ENCODE measurements at places on chromosomes 12 and 14.
A peak's percentile ranks its signal among the peaks of the same experiment; 100 is the strongest.

DNA sequence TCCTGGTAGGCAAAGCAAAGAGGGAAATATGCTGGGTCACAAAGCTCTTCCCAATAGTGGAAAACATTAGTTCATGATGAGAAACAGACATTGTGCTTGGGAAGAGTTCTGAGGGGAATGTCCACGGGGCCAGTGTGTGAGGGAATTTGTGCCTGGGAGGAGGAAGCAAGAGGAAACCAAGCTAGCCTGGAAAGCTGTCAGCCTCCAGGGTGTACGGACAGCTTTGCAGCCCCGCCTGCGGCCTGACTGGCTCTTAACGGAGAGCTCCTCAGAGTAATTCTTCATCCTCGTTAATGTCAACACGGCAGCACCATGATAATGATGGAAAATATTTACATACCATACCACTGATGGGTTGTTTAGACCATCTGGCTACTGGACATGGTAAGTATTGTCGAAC, 32.4 kb downstream of the PITPNM2 start:
- peaks cover 98% of the 10 kb centered on the region for H3K4me1 ChIP-seq
- no peak for DNase-seq
- no peaks in the 10 kb centered on the region for H3K27me3 ChIP-seq
- no peak overlapping the region for H3K27ac ChIP-seq
- H3K4me3 ChIP-seq: no peak overlapping the region

- peaks cover 32% of the 10 kb centered on the region for H3K36me3 ChIP-seq
- peak overlapping the region; percentile 71 for H3K27ac ChIP-seq
- peak overlapping the region; percentile 69 for H3K4me3 ChIP-seq
- H3K4me1 ChIP-seq: peaks cover 26% of the 10 kb centered on the region
- DNase-seq: no peak
Measured at GRCh38 chr12:132827763-132828703, 636 bp downstream of the GOLGA3 start.

- no peak overlapping the region for H3K27ac ChIP-seq
- no peaks in the 10 kb centered on the region for H3K4me1 ChIP-seq
- peaks cover 88% of the 10 kb centered on the region for H3K27me3 ChIP-seq
- H3K4me3 ChIP-seq: no peak overlapping the region
- no peaks in the 10 kb centered on the region for H3K36me3 ChIP-seq
- no peak for DNase-seq
Measured at GRCh38 chr14:36583242-36583892, 953 bp upstream of the NKX2-8 start.

DNA sequence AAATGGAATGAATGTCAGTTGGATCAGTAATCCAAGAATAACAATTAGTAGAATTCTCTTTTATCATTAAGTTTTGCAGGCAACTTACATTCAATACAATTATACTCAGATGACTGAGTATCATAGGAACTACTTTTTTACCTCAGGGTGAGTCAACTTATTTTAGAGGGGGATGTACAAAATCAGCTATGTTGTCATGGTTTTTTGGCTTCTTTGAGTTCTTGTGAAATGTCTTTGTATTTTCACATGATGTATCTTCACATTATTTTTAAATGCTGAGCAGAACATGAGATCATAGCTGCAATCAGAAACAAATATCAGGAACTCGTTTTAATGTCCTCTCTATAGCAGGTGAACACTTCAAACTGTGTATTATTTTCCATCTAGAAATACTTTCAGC, 65.3 kb upstream of the PTPRR start:
- H3K4me1 ChIP-seq: no peaks in the 10 kb centered on the region
- no peaks in the 10 kb centered on the region for H3K36me3 ChIP-seq
- H3K27me3 ChIP-seq: no peaks in the 10 kb centered on the region
- no peak overlapping the region for H3K4me3 ChIP-seq

GRCh38 chr12:110590806-110591326, 7.7 kb upstream of the PPTC7 start:
- H3K4me1 ChIP-seq: peaks cover 12% of the 10 kb centered on the region
- H3K27ac ChIP-seq: peak overlapping the region; percentile 52
- DNase-seq: no peak
- H3K27me3 ChIP-seq: no peaks in the 10 kb centered on the region
- no peak overlapping the region for H3K4me3 ChIP-seq

GRCh38 chr12:56772625-56773024, 9.5 kb downstream of the HSD17B6 start:
- no peaks in the 10 kb centered on the region for H3K27me3 ChIP-seq
- DNase-seq: no peak
- H3K27ac ChIP-seq: no peak overlapping the region
- H3K4me1 ChIP-seq: no peaks in the 10 kb centered on the region
- no peak overlapping the region for H3K4me3 ChIP-seq
- H3K36me3 ChIP-seq: no peaks in the 10 kb centered on the region

DNA sequence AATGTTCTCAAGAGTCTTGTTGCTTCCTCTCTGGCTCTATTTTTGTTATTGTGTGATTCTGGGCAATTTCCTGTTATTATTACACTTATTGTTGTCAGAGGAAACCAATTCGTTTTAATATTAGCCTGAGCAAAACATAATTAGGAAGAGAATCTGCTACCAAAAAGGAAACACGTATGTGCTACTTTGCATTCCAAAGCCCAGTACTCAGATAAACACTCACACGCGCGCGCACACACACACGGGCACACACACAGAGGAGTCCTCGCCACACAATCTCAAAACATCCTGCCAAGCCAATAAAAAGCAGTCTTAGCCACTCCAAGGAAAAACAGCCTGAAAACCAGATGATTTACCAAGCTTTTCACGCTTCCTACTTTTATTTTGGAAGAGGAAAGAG, 400.7 kb downstream of the NUAK1 start:
- H3K4me1 ChIP-seq: no peaks in the 10 kb centered on the region
- no peak for DNase-seq
- no peak overlapping the region for H3K4me3 ChIP-seq
- H3K36me3 ChIP-seq: no peaks in the 10 kb centered on the region
